ENCODE measurements at places on chromosomes 13 and 19.

DNA sequence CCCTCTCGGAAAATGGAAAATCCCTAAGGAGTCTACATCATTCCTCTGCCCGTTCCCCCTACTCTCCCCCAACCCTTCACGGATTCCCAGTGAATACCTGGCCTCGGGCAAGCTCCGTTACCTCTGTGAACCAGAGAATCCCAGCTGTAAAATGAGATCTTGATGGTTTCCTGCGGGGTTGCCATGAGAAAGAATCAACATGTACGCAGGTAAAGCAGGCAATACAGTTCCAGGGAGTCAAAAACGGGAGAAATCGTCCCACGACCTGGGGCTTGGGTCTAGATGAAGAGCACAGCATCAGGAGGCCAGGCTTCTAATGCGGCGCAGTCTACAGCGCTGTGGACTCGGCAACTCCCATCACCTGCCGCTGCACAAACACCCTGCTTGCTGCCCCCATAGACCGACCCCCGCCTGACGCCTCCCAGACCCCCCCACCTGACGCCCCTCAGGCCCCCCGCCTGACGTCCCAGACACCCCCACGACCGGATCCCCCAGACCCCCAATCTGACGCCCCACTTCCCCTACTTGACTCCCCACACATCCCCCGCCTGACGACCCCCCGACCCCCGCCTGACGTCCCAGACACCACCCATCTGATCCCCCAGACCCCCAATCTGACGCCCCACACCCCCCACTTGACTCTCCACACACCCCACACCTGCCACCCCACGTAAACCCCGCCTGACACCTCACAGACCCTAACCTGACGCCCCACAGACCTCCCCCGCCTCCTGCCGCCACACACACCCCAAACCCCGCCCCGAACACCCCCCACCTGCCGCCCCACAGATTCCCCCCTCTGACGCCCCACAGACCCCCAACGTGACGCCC lies 680 bp downstream of the LIG4 start:
- DNase-seq = no peak

GRCh38 chr19:1245494-1246264 lies 2.7 kb upstream of the MIDN start:
- DNase-seq = no peak

- peak; percentile 99 for DNase-seq
Observed at GRCh38 chr19:45178262-45179071, at the start of gene BLOC1S3. Gene BLOC1S3, plus strand, starts transcription at chr19:45178784. Its CDS starts 513 bp downstream, at chr19:45179297.

- no peak for DNase-seq
Observed at GRCh38 chr13:26996965-26997752, 174.5 kb downstream of the USP12 start.
